ENCODE measurements at places on chromosomes 3 and 15. TPM values are rescaled to one million over a fixed set of nuclear protein-coding genes. Genes with fewer than 3 reads are reported as not detected.

DNA sequence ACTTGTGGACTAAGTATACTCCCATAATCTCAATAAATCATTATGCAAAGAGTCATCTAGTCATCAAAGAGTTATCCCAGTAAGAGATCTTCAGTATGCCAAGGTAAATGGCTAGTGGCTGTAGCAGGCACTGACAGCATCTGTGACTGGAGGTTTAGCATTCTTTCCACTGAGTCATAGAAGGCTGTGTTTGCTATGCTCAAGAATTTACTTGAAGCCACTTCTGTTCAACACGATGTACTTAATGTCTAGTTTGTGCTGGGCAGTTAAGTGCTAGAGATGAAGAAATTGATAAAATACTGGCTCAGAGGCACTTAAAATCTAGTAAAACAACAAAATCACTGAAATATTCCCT lies 13.0 kb downstream of the ZBED2 start:
- DNase-seq, result no peak

GRCh38 chr15:39888809-39889208 lies 31.3 kb downstream of the GPR176 start:
- DNase-seq, result no peak

- DNase-seq, result no peak
Observed at GRCh38 chr3:30221619-30222018, 384.8 kb upstream of the TGFBR2 start.

GRCh38 chr3:100099621-100100020 lies 14.7 kb downstream of the FILIP1L start:
- no peak for DNase-seq

The RBPMS2 gene
- 13.2 TPM for polyA plus RNA-seq

The TMEM212 gene
- polyA plus RNA-seq, result 0.09 TPM

The CCR8 gene
- polyA plus RNA-seq, result not detected

- DNase-seq, result no peak
Observed at GRCh38 chr15:62847900-62848489, 194.6 kb upstream of the TPM1 start.

DNA sequence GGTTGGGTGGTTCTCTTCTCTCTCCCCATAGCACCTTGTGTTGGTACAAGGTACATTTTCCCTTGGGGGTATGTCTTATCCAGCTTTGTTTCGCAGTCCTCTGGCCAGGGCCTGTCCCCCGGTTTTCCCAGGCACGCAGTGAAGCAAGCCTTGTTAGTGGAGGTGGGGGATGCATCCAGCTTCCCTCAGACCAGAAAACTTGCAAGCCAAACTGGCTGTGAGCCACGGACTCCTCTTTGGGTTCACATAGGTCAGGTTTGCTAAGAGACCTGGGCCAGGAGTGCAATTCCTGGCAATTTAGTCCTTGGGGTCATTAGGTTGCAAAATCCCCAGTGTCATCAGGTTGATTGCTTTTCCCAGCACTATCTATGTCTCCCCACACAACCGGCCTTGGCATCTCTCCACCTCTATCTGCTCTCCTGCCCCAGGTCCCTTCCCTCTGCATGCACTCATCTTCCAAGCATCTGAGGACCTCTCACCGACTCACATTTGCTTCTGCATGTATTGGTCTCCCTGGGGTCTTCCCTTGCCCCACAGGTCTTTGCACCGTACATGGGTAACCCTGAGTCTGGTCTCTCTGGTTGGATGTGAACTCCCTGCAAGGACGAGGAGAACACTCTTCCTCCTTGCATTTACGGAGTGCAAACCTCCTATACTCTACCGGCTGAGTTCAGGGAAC lies 34.2 kb downstream of the BCL2L10 start:
- no peak for DNase-seq

- DNase-seq, result no peak
Observed at GRCh38 chr15:70636540-70637165, 126.7 kb downstream of the UACA start.

DNA sequence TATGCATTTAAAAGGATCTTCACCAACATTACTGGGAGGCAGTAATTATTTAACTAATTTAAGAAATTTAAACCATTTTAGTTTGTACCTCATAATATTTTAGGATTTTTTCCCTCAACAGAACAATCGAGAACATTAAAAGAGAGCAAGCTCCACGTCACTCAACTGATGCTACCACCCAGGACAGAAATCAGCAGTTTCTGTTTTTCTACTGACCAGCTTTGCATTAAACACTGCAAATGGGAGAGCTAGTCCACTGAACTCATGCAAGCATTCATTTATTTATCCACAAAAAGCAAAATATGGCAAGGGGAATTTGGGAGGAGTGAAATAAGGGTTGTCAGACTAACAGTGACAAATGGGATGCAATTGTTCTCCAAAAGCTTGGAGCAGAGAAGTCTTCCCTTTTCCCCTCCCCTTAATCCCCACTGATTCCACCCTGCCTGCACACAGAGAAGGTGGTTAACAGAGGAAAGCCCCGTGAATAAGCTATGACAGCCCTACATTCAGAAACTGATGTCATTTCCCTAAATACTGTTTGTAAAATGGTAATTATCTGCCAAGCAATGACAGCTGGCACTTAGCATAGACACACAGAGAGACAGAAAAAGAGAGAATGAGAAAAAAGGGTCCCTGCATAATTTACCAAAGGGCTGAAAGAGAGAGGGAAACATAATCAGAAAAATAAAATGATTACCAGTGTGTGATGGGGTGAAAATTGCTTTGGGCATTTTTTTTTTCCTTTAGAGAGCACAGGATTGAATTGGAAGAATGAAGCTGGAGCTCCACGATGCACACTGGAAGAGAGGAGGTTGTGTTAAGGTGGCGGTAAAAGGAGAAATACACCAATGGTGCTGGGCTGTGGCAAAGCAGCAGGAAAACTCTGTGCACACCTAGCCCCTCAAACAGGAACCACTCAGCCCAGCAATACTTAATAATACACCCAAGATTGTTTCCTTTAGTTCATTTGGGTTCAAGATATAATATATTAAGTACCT lies 777.4 kb downstream of the TUSC7 start:
- no peak for DNase-seq

GRCh38 chr3:116905334-116905733 lies 195.8 kb downstream of the TUSC7 start:
- no peak for DNase-seq

The SV2B gene
- 0.97 TPM for polyA plus RNA-seq

- no peak for DNase-seq
Observed at GRCh38 chr3:147423537-147423797, 14.3 kb downstream of the ZIC1 start.

DNA sequence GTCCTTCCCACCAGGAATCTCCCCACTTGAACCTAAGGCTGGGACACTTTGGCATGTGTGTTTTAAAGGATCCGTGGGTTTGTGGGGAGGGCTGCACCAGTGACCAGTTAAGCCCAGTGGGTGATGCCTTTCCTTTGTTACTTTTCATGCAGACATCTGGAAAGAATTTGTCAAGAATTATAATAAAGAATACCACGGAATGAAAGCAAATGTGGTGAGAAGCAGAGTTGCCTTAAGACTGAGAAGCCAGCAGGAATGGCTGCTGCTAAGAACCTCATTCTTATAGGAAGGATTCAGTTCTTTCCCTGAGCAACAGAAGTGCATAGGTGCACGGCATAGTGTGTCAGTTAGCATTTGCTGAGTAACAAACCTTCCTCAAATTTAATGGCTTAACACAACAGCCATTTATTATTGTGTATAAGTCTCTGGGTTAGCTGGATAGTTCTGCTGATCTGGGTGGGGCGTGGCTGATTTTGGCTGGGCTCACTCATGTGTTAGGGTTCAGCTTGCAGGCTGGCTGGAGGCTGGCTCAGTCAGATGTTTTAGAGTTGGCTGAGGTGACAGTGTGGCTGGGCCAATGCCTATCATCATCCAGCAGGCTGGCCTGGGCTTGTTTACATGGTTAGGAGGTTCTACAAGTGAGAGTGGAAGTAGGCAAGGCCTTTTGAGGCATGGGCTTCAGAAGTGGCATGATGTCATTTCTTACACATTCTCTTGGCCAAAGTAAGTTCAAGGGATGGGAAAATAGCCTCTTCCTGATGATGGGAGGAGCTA lies 262.7 kb upstream of the CTDSPL start:
- DNase-seq, result no peak

The LTF gene
- 3.3 TPM for polyA plus RNA-seq

DNA sequence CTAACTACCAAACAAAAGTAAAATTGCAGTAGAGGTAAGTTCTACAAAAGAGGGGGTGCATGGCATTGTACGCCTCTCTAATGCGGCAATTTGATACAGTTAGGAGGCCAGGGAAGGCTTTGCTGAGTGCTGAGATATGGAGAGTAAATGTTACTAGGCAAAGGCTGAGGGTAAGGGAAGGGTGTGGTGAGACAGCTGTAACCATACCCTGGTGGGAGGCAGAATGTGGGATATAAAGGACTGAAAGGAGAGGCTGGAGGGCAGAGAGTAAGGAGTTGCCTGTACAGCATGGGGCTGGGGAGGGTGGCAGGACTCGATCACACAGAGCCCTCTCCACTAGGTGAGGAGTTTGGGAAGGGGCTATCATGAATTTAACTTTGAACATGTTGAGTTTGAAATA lies 106.3 kb downstream of the PDCD6IP start:
- no peak for DNase-seq

GRCh38 chr15:58462973-58463663 lies 31.3 kb downstream of the LIPC start:
- DNase-seq, result no peak

DNA sequence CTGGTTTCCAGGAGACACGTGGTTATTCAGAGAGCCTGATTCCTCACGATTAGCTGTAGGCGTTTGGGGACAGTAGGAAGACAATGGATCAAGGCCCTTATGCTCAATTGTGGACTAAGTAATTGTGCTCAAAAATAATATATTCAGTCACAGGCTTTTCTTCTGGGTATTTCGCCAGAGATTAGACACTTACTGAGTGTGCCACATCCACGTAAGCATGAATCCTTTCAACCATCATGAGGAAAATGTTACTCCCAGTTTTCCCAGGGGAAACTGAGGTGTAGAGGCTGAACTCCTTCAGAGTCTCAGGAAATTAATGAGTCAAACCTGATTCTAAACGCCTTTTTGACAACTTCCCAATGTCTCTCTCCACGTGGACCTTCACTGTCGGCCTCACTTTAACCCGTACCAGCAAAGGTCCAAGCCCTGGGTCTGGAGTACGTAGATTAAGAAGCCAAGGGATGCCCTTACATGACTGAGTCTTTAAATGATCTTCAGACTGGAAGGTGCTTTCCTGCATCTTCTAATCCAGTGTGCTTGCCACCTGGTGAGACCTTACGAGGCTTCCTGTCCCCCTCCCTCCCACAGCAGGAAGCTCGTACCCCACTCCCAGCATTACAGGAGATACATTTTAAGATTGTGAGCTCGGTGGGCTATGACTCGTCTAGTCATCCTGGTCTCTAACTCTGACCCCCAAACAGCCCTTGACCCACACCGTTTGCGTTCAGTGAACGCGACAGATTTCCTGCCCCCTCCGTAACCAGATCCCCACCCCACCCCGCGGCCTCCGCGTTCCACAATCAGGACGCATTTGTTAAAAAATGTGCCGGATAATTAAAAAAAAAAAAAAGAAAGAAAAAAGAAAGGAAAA lies 1.7 kb downstream of the PKM start:
- peak; percentile 16 for DNase-seq

DNA sequence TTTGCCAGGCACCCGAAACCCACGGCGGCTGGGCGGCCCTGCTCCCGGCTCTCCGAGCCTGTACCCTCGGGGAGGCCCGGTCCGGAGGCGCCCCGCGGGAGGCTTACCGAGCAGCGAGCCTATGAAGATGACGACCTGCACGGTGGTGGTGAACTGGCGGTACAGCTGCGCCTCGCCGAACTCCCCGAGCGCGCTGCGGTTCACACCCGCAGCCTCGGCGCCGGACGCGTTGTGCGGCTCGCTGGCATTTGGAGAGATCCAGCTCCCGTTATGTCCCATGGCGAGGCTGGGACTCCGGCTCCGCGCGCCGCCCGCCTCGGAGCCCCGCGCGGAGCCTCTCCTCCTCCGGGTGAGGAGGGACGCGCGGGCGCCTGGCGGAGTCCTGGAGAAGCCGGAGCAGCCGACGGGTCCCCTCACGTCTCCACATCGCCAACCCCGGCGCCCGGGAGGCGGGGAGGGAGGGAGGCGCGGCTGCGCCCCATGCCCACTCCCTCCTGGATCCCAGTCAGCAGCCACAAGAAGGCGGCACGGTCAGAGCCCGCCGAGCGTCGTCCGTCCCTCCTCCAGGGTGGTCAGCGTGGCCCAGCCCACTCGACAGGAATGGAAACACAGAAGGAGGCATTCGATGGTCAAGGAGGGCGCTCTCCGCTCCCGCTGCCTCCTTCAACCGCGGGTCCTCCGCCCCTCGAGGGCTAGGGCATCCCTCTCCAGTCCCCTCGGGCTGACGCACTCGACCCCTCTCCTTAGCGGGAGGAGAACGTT lies at the start of gene GPR176:
TSS of gene GPR176 (minus strand) at position 519 of the 762 bp plus-strand sequence. CDS start at position 279, 240 bp downstream.
- peak; percentile 43 for DNase-seq

DNA sequence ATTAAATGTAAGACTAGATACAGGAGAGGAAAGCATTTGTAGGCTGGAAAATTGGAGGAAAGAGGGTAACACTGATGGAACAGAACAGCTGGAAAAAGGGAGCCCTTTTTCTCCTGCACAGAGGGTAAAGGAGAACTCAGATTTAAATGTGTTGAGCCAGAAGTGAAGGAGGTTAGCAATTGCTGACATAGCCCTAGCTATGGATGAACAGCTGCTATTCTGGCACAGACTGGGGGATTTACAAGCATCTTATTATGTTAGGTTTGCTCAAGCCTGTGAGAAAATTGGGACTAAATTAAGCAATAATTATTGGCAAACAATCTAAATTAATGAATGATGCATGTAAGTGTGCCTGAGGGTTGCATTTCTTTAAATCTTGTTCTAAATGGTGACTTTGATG lies 40.6 kb upstream of the PRR20G start:
- no peak for DNase-seq

The PIGBOS1 gene
- 16.1 TPM for polyA plus RNA-seq

Data from renal pelvis (tissue), 12 donors.